ENCODE measurements at places on chromosomes 4 and X.

- DNase-seq: no peak
These were observed 127.0 kb upstream of the ETNPPL start for GRCh38 chr4:108889696-108890483.

- peak; percentile 87 for DNase-seq
These were observed at the start of gene MTHFD2L for GRCh38 chr4:74157561-74158465. MTHFD2L (plus strand) TSS chr4:74158118; CDS start chr4:74158139, 21 bp downstream.

GRCh38 chrX:19642241-19643109 lies 127.2 kb upstream of the MAP3K15 start:
- no peak for DNase-seq

DNA sequence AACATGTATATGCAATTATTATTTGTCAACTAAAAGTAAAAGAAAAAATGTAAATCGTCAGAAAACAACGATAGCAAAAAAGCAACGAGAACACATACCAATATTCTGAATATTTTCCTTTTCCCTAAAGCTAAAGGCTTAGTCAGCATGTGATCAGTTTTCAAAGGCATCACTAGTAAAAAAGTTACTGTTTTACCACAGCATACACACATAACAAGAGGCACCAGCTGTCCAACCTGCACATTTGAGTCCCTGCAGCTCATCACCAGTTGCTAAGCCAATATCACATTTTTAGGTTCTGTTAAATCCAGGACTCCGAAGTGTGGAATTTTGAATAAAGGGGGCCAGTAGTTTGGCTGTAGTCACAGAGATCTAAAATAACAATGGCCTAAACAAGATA lies 203.8 kb downstream of the ADGRA3 start:
- no peak for DNase-seq

DNA sequence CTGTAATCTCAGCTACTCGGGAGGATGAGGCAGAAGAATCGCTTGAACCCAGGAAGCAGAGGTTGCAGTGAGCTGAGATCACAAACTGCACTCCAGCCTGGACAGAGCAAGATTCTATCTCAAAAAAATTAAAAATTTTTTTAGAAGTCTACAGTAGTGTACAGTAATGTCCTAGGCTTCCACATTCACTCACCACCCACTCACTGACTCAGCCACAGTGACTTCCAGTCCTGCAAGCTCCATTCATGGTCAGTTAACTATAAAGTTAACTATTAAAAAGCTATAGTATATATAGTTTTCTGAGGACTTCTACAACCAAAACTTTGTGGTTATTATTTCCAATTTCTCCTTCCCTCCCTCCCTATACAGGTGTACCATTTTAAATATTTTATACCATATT lies 34.7 kb upstream of the NEUROG2 start:
- DNase-seq: no peak

- DNase-seq: no peak
These were observed 51.2 kb downstream of the LGI2 start for GRCh38 chr4:24979554-24979953.

GRCh38 chr4:165680821-165681220 lies 192.2 kb upstream of the TLL1 start:
- DNase-seq: no peak

DNA sequence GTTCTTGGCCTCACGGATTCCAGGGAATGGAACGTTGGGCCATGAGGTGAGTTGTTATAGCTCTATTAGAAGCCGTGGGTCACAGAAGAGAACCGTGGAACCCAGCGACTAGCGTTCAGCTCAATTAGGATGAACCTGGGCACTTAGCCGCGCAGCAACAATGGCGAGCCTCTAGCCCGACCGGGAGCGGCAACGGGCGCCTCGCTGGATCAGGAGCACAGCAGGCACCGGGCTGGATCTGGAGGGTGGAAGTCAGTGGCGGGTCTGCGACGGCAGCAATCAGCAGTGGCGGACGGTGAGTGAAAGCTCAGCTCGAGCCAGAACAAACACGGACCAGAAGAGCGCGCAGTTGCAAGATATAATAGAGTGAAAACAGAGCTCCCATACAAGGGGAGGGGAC lies 34.2 kb downstream of the AGA start:
- no peak for DNase-seq

DNA sequence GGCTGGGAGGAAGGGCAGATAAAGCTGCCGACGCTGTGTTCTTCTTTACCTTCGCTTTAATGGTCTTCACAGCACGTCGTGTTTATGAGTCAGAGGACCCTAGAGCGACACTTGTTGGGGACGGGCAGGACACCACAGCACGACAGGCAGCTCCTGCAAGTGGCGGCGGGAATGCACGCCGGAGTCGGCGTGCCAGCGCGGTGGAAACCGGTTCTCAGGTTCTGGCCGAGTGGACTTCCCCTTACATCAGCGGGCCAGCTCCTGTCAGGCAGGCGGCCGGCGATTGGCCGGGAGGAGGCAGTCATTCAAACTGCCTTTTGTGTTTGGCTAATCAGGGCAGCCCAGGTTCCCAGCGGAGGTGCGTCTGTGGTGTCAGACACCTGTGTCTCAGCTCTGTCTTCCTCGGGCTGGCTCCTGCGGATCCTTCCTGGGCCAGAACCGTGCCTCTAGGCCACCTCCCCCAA lies 150.9 kb downstream of the SHROOM3 start:
- DNase-seq: peak; percentile 31

GRCh38 chr4:38442073-38442788 lies 221.8 kb upstream of the KLF3 start:
- DNase-seq: no peak
